ENCODE measurements at places on chromosomes 12 and 14.

DNA sequence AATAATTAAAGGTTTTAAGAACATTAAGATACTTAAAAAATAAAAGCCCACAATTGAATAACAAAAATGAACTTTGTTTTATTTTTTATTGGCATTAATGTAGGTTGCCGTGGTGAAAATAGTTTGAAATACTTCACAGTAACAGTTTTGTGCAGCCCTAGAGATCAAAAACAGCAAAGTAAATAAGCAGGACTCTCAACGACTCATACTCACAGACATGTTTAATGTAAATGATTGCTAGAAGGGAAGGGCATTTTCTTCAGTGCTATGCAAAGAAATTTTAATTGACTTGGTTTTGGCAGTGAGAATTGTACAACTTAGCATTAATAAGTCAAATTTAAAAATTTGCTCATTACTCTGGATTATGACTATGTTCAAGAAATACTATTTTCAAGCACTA is 16.0 kb downstream of the TRMT5 start:
- DNase-seq: no peak

DNA sequence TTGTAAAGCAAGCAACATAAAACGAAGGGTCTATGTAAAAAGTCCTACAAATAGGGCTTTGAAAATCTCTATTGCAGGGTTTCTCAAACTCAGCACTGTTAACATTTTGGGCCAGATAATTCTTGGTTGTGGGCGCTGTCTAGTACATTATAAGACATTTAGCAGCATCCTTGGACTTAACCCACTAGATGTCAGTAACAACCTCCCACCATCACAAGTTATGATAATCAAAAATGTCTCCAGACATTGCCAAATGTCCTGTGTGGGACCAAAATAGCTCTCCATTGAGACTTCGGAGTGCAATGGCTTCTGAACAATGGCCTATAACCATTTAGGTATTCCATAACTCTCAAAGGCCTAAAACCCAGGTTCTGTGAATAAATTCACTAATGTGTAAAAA is 22.9 kb upstream of the DHRS7 start:
- no peak for DNase-seq

DNA sequence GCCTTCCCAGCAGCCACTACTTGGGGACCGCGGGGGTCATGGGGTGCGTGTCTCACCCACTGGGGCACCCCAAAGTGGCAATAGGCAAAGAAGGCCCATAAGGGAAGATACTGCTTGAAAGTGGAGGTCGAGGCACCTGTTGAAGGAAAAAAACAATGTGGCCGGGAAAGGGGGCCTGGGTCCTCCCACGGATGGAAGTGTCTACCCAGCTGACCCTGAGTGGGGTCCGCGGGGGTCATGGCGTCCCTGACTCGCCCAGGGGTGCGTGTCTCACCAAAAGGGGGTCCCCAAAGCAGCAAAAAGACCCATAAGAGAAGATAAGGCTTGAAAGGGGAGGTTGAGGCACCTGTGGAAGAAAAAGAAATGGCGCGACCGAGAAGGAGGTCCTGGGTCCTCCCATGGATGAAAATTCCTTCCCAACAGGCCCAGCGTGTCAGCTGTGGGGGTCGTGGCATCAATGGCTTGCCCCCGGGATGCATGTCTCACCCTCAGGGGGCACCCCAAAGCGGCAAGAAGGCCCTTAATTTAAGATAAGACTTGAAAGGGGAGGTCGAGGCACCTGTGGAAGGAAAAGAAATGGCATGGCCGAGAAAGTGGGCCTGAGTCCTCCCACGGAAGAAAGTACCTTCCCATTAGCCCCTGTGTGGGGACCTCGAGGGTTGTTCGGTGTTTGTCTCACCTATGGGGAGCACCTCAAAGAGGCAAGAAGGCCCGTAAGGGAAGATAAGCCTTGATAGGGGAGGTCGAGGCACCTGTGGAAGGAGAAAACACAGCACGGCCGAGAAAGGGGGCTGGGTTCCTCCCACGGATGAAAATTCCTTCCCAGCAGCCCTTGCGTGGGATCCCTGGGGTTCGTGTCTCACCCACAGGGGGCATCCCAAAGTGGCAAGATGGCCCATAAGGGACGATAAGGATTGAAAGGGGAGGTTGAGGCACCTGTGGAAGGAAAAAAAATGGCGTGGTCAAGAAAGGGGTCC is 266.0 kb downstream of the ALG10 start:
- DNase-seq: no peak

- no peak for DNase-seq
These were observed 6.3 kb downstream of the PCNX4 start for GRCh38 chr14:60097974-60098373.

- DNase-seq: no peak
These were observed 164.1 kb downstream of the ITPR2 start for GRCh38 chr12:26668847-26669246.

GRCh38 chr14:35949920-35950513 is 123.9 kb downstream of the BRMS1L start:
- DNase-seq: peak; percentile 43

GRCh38 chr14:70254476-70254961 is 65.8 kb upstream of the SLC8A3 start:
- DNase-seq: peak; percentile 65

GRCh38 chr12:131112021-131112420 is 158.3 kb downstream of the ADGRD1 start:
- DNase-seq: no peak

DNA sequence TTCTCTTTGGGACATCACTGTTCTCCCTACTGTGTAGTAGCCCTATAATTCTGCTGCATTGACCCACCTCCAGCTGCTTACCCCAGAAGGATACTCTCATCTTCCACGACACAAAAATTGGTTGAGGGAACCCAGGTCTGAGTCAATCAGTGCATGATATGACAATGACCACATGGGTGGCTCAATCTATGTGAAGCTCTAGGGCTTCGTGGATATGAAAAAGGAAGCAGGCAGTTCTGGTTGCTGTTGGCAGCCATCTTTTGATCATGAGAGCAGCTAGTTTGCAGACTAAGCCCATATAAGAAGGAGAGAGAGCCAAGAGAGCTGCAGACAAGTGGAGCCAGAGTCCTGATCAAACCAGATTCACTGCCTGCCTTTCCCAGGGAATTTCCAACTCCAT is 57.9 kb downstream of the AVPR1A start:
- DNase-seq: no peak

- DNase-seq: no peak
These were observed 105.5 kb upstream of the MAP1LC3B2 start for GRCh38 chr12:116453631-116454030.

DNA sequence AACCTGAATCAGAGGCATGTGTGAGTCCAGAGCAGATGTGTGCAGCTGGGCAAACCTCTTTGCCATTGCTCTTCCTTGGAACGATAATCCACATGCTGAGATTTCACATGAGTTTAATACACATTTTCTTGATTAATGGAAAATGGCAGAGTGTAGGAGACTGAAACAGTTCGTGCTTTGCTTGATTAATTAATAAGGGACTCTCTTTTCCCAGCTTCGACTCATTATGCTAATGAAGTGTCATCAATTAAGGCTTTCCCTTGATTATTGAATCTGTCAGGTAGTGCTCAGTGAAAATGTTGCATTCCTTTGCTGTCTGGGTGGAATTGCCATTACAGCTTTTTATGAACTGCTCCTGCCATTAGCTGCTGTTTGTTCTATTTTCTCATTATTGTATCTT is 487.7 kb upstream of the NOVA1 start:
- no peak for DNase-seq

DNA sequence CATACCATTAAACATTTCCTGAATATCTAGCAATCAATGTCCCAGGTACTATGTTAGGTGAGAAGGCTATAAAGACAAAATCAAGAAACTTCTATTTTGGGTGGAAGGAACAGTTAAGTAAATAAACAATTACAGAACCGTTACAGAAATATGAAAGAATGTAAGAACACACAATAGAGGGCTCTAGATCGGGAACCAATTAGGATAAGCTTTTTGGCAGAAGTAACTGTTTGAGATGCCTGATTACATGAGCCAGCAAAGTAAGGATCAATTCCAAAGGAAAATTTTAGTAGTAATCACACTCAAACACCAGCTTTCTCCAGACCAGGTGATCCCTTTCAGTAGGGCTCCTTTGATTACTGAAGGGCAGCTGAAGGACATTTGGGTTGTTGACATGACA is 33.9 kb downstream of the PPP1R12A start:
- no peak for DNase-seq

GRCh38 chr12:51951843-51952722 is 584 bp downstream of the ACVR1B start:
- no peak for DNase-seq

DNA sequence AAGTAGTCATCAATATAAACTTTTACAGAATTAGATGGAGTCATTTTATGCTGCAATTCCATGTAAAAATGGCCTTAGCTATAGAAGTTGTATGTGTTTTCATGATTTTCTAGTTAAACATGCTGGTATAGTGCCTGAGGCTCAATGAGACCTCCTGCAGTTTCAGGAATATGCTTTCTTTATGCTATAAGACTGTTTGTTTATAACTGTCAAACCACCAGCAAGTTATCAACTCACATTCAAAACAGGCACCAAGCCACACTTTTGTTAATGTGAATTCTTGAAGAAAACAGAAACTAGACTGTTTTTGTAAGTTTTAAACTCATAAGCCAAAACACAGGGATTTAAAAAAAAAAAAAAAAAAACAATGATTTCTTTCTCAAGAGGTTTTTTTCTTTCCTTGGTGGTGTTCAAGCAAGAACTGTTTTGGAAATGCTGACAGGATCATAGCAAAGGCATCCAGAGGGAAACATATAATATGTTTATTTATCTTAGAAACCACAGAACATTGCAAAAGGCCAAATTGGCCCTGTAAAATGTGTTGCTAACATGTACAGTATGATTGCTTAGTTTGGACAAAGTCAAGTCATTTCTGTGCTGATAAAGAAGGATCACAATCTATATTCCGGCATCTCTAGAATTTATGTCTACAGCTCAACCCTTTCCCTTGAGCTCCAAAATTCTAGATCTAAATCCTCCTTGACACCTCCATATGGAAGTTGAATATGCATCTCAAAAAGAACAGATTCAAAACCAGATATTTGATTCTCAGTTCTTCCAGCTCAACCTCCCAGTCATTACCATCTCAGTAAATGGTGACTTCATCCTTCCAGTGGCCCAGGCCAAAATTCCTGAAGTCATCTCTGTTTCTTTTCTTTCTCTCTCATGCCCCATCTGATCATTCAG is 29.0 kb upstream of the LUM start:
- DNase-seq: no peak

GRCh38 chr12:130375296-130376287 is 37.9 kb downstream of the PIWIL1 start:
- DNase-seq: no peak

GRCh38 chr12:50529345-50529744 is 24.6 kb downstream of the DIP2B start:
- no peak for DNase-seq

DNA sequence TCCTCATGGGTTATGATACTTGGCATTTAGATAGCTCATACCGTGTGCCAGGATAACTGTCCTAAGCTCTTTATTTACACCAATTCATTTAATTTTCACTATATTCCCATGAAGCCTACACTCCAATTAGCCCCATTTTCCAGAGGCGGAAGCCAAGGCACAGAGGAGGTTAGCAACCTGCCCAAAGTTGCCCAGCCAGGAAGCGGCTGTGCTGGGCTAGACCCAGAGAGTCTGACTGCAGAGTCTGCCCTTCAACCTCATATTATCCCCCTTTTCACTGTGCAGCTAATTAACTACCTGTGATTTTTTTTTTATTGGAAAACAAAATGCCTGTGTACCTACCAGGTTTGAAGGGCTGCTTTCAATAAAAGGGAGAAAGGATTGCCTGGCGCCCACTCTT is 2.5 kb downstream of the RFLNA start:
- no peak for DNase-seq

- DNase-seq: no peak
These were observed 39.2 kb downstream of the LTBP2 start for GRCh38 chr14:74572726-74573301.

GRCh38 chr14:64244279-64244678 is 49.9 kb downstream of the ESR2 start:
- DNase-seq: no peak

- DNase-seq: no peak
These were observed 2.4 kb upstream of the MLEC start for GRCh38 chr12:120684523-120684932.

DNA sequence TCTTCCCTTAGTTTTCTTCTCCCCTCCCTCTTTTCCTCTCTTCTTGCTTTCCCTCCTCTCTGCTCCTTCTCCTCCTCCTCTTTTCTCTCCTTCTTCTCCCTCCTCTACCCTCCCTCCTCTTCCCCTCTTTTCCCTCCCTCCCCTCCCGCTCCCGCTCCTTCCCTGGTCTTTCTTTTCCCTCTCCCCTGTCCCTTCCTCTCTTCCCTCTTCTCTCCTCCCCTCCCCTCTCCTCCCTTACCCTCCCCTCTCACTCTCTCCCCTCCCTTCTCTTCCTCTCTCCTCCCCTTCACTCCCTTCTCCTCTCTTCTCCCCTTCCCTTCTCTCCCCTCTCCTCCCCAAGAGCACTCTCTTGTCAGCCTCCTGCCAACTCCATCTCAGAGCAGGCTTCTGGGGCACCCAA is 17.4 kb upstream of the FBXO21 start:
- DNase-seq: no peak

- no peak for DNase-seq
These were observed 8.6 kb downstream of the TUNAR start for GRCh38 chr14:95885278-95885677.

DNA sequence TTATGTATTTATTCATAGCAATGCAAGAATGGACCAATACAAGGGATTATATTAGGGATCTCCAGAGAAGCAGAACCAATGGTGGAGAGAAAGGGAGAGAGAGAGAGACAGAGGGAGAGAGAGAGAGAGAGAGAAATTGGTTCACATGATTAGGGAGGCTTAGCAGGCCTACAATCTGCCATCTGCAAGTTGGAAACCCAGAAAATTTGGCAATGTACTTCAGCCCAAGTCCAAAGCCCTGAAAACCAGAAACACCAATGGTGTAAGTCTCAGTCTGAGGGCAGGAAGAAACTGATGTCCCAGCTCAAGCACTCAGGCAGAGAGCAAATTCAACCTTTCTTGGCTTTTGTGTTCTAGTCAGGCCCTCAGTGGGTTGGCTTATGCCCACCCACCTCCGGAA is 48.7 kb upstream of the CMKLR1 start:
- DNase-seq: no peak

DNA sequence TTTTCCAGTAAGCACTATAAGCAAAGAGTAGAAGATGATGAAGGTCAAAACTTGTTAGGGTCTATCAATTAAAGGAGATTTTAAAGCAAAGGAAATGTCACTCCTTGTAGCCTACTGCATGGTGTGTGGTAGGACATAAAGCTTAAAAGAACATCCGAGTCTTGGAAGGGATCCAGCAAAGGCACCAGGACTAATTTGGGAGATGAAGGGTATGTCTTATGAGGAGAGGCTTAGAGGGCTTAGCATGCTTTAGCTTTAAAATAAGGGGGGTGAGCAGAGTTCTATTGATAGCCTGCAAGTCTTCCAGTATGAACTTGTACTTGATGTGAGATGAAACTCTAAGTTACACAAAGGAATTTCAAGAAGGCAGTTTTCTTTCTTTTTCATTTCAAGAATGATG is 11.8 kb upstream of the MYBPC1 start:
- no peak for DNase-seq

- DNase-seq: no peak
These were observed 219.2 kb downstream of the MSRB3 start for GRCh38 chr12:65497660-65498059.

- no peak for DNase-seq
These were observed 54.2 kb downstream of the FNTB start for GRCh38 chr14:65040666-65041433.

GRCh38 chr14:26363689-26364088 is 234.1 kb downstream of the NOVA1 start:
- no peak for DNase-seq

- peak; percentile 55 for DNase-seq
These were observed 2.8 kb downstream of the PIANP start for GRCh38 chr12:6697584-6698351.

- DNase-seq: peak; percentile 38
These were observed 14.5 kb upstream of the PWP1 start for GRCh38 chr12:107670999-107671643.

All from Calu3 (cell line).